ENCODE measurements at places on chromosomes 1 and 21.

- no peak for DNase-seq
These were observed 22.7 kb upstream of the CD55 start for GRCh38 chr1:207298636-207299398.

DNA sequence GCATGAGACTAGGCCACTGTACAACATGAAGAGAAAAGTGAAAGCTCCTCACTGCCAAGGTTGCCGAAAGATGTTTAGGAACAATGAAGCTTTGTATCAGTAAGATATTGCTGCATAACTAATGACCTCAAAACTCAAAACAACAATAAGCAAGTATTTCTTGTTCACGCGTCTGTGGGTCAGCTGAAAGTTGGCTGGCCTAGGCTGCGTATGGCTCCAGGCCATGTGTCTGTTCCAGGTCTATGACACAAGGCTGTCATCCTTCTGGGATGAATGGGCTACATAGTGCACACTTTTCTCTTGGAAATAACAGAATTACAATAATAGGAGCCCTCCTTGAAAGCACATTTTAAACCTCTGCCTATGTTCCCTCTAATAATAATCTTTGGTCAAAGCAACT is 515.9 kb downstream of the PLPP3 start:
- DNase-seq, result no peak

- DNase-seq, result no peak
These were observed 11.7 kb downstream of the LRIF1 start for GRCh38 chr1:110952031-110952430.

DNA sequence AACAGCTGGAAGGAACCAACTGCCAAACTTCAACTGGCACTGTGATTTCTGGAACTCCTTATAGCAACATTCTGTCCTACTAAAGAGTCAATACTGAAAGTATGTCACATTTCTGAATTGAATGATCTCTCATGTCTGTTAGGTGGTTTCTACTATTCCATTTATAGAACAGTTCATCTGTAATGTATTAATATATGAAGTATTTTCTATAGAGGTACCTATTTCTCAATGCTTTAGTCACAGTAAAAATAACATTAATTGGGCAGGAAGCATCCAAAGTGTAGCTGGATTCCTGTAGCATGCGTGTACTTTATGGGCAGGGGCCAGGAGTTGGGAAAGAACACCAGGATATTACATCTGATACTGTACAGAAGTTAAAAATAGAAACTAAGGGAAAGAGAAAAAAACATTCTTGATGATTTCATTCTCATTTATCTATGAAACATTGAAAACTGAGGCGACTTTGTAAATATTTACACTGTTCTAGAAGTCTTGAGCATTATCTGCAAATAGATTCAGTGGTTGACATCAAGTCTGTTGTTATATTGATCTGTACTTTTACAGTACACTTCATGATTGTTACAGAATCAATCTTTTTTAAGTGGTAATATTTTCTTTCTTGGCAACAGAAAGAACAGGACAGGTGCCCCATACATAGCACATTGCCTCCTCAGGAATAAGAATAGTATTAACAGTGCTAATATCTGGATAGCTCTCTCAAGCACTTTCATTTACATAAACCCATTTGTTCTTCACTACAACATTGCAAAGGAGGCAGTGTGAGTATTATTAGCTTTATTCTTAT is 6.2 kb upstream of the ZNF281 start:
- DNase-seq, result no peak

- no peak for DNase-seq
These were observed 20.7 kb downstream of the NGF start for GRCh38 chr1:115317101-115318012.

GRCh38 chr1:93324486-93325464 is 20.9 kb upstream of the DR1 start:
- DNase-seq, result no peak

DNA sequence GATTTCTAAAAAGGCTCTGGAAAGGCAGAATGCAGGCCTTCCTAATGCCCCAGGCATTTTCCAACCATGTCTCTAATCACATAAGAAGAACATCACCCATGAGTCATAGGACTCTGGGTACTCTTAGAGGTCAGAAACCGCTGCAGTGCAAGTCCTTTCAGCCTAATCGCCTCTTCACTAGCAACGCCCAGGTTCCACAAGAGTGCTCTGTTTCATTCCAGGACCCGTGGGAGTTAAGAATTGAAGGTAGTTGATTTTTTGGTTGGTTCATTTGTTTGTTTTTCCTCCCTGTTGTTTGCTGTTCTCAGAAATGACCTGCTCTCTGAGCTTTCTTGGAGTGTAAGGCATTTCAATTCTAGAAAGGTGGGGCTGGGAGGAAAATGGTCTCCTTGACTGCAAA is 123.2 kb downstream of the NR5A2 start:
- no peak for DNase-seq

DNA sequence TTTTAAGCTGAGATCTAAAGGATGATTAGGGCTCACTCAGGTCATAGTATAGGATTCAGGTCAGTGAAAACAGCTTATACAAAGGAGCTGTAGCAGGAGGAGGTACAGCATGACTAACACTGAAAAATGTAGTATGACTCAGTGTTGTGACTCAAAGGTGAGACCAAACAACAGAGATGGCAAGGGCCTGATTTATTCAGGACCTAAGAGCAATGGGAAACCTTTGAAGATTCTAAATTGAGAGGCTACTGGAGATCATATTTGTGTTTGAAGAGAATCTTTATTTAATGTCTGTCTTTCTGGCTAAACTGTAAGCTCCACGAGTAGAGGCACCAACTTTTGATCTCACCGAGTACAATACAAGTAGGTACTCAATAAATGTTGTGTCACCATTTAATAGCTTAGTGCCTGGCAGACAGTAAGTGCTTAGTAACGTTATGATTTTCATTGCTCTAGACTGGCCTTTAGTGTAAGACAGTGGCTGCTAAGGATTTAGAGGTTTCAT is 43.5 kb downstream of the PRKAA2 start:
- no peak for DNase-seq

GRCh38 chr1:40899230-40899870 is 37.2 kb upstream of the CITED4 start:
- DNase-seq, result no peak

DNA sequence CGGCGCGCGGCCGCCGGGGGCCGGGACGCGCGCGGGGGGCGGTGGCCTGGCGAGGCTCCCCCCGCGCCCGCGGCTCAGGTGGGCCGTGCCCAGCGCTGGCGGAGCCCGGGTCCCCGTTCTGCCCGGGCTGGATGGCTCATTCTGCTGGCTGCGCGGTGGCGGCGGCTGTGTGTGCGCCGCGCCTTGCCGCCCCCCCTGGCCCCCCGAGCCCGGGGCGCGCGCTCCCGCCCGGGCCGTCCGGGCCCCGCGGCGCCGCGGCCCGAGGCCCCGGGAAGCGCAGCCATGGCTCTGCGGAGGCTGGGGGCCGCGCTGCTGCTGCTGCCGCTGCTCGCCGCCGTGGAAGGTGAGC is at the start of gene EPHB2:
EPHB2 (plus strand) TSS at position 139 of the 349 bp plus-strand sequence; CDS start at position 283, 144 bp downstream.
- peak; percentile 69 for DNase-seq
